ENCODE measurements at places on chromosomes 2 and 18.

DNA sequence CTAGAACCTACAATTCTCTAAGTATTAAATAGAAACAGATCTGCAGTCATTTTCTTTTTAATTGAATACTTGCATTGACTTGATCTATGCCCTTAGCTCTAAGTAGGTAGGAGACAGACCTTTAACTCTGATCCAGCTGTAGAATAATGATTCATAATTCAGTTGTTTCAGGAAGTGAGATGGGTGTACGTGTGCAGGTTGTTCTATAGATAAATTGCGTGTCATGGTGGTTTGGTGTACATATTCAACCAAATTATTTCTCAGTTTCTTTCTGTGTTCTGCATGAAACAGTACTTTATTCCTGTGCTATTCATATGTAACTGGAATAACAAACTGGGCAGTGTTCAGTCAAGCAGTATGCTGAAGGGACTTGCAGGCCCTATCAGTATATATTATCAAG lies 34.3 kb upstream of the CD226 start:
- no peak for DNase-seq

GRCh38 chr18:49628119-49628518 lies 66.3 kb downstream of the LIPG start:
- no peak for DNase-seq

DNA sequence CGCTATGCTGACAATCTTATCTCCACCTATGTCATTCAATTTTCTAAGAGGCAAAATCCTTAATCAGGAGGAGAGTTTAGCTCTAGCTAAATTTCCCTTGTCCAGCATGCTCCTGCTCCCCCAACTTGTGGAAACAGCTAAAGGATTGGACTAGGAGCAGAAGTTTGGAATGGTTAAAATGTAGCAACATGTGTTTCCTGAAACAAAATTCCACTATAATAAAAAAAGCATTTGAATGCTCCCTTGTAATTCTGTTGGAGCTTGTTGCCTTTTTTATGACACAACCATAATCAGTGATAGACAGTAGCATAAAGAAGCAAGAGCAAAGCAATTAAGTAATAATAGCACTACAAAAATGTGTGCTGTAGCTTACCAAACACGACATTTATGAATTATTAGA lies 6.9 kb downstream of the ACTR3 start:
- no peak for DNase-seq

GRCh38 chr2:150232871-150233270 lies 254.6 kb downstream of the RND3 start:
- DNase-seq: no peak

DNA sequence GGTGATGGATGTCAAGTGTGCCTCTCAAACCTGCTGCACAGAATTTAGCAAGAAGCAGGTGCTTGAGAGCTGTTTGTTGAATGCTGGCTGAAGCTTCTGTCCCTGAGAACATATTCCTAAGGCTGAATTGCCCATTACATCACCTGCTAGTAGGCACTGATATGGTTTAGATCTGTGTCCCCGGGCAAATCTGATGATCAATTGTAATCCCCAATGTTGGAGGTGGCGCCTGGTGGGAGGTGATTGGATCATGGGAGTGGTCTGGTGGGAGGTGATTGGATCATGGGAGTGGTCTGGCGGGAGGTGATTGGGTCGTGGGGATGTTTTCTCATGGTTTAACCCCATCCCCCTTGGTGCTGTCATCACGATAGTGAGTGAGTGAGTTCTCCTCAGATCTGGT lies 128.0 kb downstream of the HRH4 start:
- no peak for DNase-seq

GRCh38 chr2:156175946-156176345 lies 156.6 kb downstream of the NR4A2 start:
- no peak for DNase-seq

All from GM13976 (cell line).